ENCODE measurements at places on chromosomes 1 and 21.

GRCh38 chr1:68141071-68142021 lies 90.9 kb upstream of the DIRAS3 start:
- DNase-seq: no peak

DNA sequence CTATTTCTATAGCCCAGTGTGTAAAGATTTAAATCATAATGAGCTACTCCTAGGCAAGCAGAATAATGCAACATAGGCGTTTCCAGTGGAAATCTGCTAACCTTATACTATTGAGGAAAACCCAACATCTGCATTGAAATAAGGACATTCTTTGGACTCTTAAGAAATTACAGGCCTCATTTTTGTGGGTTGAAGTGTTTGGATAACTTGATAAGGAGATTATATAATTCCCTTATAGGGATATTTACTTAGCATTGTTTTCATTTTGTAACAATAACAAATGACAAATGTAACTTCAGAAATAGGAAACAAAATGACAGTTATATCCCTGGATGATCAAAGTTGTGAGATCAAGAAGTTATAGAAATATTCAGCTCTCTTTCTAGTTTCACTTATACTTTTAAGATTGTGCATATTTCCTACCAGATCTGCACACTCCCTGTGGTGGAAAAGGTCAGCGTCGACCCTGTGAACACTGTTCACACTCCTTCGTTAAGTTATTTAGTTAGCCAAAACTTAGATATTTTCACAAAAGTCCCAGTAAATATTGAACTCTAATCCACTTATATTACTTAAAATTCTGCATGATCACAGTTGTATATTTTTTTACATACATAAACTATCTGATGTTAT lies 284.4 kb upstream of the C1orf105 start:
- DNase-seq: no peak

DNA sequence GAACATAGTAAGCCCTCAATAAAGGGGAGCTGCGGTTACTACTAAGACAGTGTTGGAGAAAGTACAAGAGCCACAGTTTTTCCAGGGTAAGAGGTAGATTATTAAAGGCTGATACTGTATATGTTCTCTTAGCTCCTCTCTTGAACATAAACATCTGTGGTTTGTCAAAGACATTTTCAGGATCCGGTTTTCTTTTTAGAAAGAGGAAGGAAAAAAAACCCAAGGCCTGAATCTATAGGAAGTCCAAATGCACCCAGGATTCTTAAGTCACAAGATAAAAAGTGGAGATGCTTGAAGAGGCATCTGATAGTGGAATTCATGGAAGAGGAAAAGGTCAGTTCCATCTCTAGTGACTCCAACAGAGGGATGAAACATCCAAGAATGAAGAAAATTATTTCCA lies 24.6 kb upstream of the SLC45A3 start:
- no peak for DNase-seq

DNA sequence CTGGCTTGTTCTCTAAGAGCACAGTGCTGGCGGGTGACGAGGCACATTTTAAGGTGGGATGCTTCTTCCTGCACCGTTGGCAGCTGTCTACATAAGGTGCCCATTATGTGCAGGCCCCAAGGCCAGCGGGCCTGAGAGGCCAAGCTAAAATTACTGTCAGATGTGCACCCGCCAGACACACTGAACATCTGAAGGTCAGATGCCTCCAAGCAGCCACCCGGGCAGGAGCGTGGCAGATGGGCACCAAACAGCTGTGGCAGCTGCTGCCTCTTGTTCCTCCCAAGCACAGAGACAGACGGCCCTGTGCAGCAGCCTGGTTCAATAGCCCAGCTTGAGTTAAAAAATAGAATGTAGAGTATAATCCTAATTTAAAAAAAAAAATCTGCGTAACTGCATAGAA lies 211.9 kb upstream of the EDN2 start:
- DNase-seq: no peak

- DNase-seq: no peak
Observed at GRCh38 chr1:208665936-208666335, 421.8 kb upstream of the PLXNA2 start.

DNA sequence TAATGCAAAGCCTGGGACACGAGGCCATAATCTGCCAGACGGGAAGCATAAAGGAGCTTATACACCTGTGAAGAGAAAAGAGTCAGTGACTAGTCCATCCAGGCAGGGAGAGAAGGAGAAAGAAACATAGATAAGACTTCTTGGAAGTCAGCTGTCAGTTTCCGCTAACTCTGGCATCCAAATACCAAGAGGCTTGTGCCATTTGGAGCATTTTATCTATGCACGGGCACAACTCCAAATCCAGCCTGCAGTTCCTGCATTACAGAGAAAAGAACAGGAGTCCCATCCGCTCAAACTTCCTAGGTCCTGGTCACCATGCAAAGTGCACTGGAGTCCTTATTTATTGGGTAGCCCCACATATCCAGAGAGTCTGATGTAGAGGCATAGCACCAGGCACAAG lies 27.9 kb downstream of the SEC16B start:
- DNase-seq: no peak

DNA sequence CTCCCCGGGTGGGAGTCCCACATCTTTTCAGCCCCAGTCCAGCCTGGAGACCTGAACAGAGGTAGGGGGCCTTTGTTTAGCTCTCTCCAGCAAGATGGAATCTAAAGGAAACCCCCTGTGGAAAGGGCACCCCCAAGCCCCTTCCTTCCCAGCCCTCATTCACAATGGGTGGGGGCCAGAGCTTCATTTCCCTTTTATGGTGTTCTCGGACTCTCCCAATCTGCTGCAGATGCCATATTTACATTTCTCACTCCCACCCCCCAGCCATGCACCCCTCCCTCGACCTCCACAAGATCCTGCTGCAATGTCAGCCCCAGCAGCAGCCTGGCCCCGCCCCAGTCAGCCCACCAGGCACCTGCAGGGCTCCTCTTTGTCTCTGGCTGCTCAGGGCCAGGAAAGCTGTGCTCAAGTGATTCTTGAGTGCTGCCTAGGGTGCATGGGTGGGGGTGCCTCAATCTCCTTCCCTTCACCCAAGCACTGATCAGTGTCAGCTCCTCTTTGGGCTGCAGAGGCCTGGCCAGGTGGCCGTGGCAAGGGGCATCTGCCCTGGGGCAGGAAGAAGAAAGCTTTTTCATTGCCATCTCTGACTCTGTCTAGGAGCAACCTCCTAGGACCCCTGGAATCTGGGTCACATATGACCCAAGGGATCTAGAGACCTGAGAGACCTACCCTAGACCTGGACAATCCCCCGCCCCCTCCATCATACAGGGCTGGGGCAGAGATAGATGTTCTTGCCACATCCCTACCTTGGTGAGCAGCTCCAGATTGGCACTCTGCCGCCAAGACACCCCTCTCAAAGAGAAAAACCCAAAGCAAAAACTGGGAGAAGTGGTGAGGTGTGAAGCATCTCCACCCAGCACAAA lies 1.7 kb downstream of the KIF21B start:
- peak; percentile 35 for DNase-seq

DNA sequence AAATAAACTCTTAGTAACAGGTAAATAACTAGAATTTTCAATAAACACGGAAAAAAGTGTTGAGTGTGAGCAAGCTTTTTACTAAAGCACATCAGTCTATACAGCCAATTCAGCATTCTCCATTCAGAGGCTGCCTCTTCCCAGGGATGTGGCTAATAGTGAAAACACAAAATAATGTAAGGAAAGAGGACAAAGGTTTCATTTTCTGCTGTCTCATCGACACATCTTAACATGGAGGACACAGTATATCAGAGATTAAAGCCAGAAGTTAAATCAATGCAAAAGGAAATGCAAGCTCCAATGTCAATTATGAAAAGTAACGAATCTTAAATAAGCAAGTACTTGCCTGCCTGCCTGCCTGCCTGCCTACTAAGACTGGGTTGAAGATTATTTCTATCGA lies 43.2 kb downstream of the LUZP1 start:
- no peak for DNase-seq

GRCh38 chr1:74083128-74083527 lies 114.8 kb downstream of the LRRIQ3 start:
- DNase-seq: no peak

GRCh38 chr1:10626791-10627410 lies 152.2 kb downstream of the PEX14 start:
- DNase-seq: no peak

DNA sequence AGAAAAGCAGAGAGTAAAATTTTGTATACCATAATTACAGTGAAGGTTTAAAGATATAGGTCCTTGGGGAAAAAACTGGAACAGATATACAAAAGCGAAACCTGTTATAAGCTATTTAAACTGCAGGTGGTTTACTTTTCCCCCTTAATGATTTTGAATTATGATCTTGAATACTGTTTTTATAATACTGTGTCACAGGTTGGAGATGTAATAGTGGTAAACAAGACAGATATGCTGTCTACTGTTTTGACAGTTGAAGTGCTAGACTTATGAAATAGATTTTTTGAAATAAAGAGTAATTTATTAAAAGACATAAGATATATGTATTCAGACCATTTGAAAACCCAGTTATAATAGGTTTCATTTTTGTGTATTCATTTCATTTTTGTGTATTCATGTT lies 129.4 kb downstream of the CD247 start:
- no peak for DNase-seq

GRCh38 chr1:12161324-12161661 lies 5.5 kb upstream of the TNFRSF1B start:
- DNase-seq: no peak

DNA sequence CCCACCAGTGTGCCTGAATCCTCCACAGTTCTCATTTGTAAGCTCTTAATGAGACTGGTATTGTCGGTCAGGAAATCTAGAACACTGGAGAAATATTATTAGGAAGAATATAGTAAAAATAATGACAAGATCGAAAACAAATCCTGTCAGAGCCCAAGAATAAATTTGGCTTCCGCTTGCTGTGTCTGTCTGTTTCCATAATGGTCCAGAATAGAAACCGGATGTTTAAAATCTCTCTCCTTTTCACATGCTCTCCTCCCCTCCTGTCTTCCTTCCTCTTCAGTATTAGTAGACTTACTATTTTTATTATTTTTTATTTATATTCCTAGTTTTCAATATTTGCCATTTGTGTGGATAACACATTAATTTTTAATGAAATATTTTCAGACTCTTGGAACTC lies 187.7 kb downstream of the SDCCAG8 start:
- no peak for DNase-seq

DNA sequence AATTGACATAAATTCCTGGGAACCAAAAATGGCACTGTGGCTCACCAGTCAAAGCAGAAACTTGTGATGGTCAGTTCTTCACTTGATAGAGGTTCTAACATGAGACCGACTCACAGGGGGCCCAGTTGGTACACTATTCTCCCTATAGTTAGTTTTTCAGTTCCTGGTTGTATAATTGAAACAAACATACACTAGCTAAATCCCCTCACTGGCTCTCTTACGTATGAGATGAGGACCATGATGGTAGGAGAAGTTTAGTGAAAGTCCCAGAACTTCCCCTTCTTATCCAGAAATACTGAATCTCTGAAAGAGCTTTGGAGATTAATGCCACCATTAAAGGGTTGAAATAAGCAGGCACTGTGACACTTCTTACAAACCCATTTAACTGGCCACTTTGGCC lies 2.8 kb upstream of the S100B start:
- DNase-seq: no peak

- peak; percentile 79 for DNase-seq
Observed at GRCh38 chr1:205335692-205336091, 14.1 kb upstream of the NUAK2 start.

GRCh38 chr1:43947874-43948437 lies 1.2 kb downstream of the IPO13 start:
- DNase-seq: no peak

- DNase-seq: no peak
Observed at GRCh38 chr1:185062710-185063370, 17.5 kb downstream of the RNF2 start.

GRCh38 chr1:203818399-203818798 lies 23.0 kb downstream of the ZBED6 start:
- DNase-seq: no peak

- no peak for DNase-seq
Observed at GRCh38 chr21:32800056-32800455, 28.5 kb upstream of the PAXBP1 start.

DNA sequence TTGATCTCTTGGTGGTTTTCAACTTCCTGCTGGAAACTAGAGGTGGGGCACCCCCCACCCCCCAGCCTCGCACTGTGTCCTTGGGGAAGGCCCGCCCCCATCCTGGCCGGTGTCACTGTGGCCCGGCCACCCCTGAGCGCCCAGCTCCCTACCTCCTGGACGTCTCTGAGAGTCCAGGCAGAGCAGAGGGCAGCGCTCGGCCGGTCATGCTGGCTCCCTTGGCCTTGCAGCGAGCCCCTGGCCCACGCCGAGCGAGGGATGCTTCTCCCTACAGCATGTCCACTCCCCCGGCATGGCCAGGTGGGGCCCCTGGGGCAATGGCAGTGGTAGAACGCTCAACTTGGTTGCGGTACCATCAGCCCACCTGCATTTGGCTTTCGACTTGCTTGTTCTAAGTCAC lies 28.7 kb upstream of the TRAPPC10 start:
- DNase-seq: no peak

DNA sequence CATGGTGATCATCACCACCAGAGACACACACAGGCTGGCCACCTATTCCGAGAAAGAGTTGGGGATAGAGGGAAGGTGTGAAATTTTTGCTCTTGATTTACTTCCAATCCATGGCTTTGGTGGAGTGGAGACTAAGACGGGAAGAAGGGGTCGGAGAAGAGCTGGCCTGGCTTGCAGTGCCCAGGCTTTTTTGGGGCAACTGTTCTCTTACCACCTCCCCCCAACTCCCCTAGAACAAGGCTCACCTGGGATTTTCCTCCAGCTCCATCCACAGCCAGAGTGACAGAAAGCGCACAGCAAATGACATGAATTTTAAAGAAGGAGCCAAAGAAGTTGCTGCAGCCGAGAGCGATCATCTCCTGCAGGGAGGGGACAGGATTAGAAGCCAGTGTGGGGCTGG lies 16.0 kb downstream of the SLC26A9 start:
- no peak for DNase-seq

GRCh38 chr1:51316113-51316845 lies 14.1 kb downstream of the TTC39A start:
- no peak for DNase-seq

DNA sequence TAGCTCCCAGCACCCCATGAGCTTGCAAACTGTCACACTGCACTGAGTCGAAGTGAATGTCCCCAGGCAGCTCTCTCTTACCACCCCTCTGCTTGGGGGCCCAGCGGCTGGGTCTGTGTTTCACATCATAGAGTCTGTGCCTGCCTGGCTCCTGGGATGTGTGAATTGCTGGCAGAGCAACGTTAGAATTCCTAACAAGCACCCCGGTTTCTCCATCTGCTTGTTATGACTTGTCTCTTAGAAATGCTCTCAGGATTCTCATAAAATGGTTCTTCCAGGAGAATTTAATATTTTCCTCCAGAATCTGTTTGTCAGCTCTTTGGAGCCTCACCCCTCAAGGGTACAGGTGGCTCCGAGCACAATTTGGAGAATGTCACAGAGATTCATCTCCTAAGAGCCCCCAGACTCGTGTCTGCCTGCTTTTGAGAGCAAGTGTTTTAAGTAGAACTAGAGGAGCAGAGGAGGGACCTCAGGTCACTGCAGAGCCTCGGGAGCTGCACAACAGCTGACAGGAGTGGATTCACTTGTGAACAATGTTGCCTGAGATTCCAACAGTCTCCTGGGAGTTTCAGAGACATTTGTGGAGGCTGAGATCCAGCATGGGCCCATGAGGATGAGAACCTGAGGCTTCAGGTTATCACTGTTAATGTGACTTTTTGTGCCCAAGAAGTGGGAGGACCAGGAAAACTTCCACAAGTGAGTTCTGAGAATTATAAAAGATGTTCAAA lies 131.5 kb downstream of the KCNJ6 start:
- DNase-seq: no peak

Data from activated naive CD4-positive, alpha-beta T cell treated with anti-CD3 and anti-CD28 coated beads, Interleukin-2, amount 50 U/mL, for 16 hours (primary cell).